ENCODE measurements at places on chromosomes 6 and 20.
A peak's percentile ranks its signal among the peaks of the same experiment; 100 is the strongest.

DNA sequence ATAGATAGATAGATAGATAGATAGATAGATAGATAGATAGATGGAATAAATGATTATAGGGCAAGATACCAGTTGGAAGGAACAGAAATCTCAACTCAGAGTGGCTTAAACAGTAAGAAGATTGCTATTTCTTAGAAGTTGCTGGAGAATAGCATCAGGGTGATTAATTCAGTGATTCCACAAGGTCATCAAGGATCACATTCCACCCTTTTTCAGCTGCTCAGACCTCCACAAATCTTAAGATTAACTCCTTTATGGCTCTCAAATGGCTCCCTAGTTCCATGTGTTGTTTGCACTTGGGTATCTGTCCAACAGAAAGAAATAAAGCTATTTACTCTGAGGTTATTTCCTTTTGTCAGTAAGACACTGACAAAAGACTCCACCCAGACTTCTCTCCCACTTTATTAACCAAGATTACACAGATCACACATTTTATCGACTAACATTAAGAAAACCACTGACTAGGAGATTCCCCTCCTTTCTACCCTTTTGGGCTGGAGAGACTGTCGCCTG lies 68.3 kb upstream of the KIF16B start:
- no peak overlapping the region for H3K27ac ChIP-seq
- DNase-seq: no peak
- no peak overlapping the region for H3K4me3 ChIP-seq
- peaks cover 13% of the 10 kb centered on the region for H3K27me3 ChIP-seq
- H3K4me1 ChIP-seq: no peaks in the 10 kb centered on the region

DNA sequence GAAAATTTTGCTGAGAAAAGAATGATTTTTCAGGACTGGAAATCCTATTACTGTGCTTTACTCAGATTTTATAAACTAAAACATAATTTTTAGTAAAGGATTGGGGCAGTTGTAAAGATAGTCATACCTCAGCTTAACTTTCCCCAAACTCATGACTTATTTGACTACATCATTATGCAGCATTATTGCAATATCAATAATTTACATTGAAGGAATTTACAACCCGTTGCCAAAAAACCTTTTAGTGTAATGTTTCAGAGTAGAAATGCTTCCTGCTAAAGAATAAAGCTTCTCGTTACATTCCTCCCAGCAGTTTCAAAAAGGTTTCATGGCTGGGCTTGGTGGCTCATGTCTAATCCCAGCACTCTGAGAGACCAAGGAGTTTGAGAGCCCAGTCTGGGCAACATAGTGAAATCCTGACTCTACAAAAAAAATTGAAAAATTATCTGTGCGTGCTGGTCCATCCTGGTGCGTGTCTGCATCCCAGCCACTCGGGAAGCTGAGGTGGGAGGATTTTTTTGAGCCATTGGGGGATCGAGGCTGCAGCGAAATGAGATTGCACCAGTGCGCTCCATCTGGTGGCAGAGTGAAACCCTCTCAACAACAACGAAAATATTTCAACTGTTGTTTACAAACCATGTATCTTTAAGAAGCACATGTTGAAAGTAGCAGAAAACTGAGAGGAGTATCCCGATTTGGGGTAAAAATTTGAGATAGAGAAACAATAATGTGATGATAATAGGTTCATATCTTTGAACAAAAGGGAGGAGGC lies 4.4 kb downstream of the AMD1 start:
- peak overlapping the region; percentile 54 for H3K27ac ChIP-seq
- H3K27me3 ChIP-seq: no peaks in the 10 kb centered on the region
- peak; percentile 40 for DNase-seq
- peaks cover 47% of the 10 kb centered on the region for H3K4me1 ChIP-seq

GRCh38 chr6:1087154-1087843 lies 224.6 kb upstream of the FOXQ1 start:
- H3K27ac ChIP-seq: no peak overlapping the region
- DNase-seq: no peak
- H3K36me3 ChIP-seq: no peaks in the 10 kb centered on the region
- H3K27me3 ChIP-seq: peaks cover 2% of the 10 kb centered on the region
- H3K4me3 ChIP-seq: no peak overlapping the region
- no peaks in the 10 kb centered on the region for H3K4me1 ChIP-seq

DNA sequence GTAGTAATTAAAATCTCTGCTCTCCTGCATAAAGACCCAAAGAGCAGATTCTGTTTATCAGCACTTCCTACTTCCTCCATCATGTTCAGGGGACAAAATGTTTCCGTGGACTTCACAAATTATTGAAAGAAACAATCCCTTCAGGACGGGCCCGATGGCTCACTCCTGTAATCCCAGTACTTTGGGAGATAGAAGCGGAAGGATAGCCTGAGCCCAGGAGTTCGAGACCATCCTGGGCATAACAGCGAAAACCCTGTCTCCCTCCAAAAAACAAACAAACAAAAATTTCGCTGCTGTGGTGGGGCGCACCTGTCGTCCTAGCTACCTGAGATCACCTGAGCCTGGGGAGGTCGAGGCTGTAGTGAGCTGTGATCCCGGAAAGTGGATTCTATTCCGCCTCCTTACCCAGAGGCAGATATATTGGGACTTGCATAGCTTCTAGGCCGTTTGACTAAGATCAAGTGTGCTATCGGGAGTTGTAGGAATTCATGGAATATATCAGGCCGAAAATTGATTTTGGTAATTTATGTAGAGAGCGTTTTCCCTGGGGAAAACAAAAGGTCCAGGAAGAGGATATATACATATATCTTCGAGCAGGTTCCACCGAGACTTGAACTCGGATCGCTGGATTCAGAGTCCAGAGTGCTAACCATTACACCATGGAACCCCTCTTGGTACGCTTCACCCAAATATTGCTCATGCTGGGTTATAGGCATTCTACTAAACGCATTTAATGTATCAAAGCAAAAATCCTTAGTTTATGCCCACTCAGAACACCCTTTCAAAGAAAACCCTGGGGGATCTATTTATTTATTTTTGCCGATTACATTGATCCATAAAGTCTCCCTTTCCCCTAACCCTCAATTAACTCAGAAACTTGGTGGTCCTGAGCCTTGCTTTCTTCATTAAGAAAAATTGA lies 74.5 kb upstream of the ZNF184 start:
- DNase-seq: no peak
- no peak overlapping the region for H3K27ac ChIP-seq
- no peaks in the 10 kb centered on the region for H3K36me3 ChIP-seq
- H3K27me3 ChIP-seq: peaks cover 86% of the 10 kb centered on the region
- H3K4me1 ChIP-seq: peaks cover 24% of the 10 kb centered on the region

DNA sequence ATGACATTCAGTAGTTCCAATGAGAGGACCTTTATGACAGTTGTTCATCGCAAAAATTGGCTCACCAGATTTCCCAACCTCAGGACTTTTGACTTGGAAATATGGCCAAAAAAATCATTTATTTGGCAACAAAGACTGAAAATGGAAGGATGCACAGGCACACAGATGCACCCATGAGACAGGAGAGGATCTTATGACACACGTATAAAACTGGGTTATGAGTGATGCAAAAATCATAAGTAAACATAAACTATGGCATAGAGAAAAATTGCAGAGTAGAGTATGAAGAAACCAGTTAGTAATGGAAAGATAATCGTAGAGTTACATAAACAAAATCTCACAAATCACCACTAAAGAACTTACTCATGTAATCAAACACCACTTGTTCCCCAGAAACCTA lies 546.9 kb downstream of the ADGRB3 start:
- no peaks in the 10 kb centered on the region for H3K27me3 ChIP-seq
- H3K27ac ChIP-seq: no peak overlapping the region
- no peak overlapping the region for H3K4me3 ChIP-seq
- DNase-seq: no peak
- no peaks in the 10 kb centered on the region for H3K36me3 ChIP-seq
- no peaks in the 10 kb centered on the region for H3K4me1 ChIP-seq

DNA sequence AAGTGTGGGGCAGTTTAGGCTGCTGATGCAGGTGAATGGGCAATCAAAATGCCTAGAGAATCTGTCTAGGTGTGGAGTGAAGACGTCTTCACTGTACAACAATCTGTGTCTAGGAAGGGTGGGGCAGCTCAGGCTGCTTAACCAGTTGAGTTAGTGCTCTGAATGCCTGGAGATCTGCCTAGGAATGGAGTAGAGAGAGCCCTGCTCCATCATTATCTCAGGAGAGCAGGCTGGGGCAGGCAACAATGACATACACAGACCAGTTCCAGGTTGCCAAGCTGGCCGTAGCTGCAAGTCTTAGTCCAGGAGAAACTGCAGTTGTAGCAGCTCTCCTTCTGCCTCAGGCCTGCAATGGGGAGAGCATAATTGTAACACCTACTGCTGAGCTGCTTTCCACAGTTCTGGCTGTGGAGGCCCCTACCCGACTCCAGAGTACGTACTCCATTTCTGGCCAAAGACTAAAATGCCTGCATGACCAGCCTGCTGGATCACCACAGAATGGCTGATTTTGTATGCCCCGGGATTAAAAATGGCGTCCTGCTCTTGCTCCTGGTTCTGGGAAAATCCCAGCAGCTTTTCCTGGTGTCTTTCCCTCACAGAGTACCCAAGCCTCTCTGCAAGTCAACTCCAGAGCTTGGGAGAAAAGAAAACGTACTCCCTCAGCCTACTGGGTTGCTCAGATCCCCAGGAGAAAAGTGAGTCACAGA lies 545.4 kb downstream of the ADGRB3 start:
- H3K27me3 ChIP-seq: no peaks in the 10 kb centered on the region
- H3K27ac ChIP-seq: no peak overlapping the region
- H3K36me3 ChIP-seq: no peaks in the 10 kb centered on the region
- no peak overlapping the region for H3K4me3 ChIP-seq
- no peaks in the 10 kb centered on the region for H3K4me1 ChIP-seq

Measured in activated naive CD8-positive, alpha-beta T cell treated with anti-CD3 and anti-CD28 coated beads, Interleukin-2, amount 10 ng/mL, durations not matched to agents 7 days and 5 days (primary cell).